Spinal cord (tissue), 10 donors: ENCODE measurements at places on chromosomes 7 and 10. TPM values are rescaled to one million over a fixed set of nuclear protein-coding genes. Genes with fewer than 3 reads are reported as not detected.

- peak; percentile 84 for DNase-seq
Measured at GRCh38 chr7:154871507-154871906, 131.4 kb downstream of the PAXIP1 start.

DNA sequence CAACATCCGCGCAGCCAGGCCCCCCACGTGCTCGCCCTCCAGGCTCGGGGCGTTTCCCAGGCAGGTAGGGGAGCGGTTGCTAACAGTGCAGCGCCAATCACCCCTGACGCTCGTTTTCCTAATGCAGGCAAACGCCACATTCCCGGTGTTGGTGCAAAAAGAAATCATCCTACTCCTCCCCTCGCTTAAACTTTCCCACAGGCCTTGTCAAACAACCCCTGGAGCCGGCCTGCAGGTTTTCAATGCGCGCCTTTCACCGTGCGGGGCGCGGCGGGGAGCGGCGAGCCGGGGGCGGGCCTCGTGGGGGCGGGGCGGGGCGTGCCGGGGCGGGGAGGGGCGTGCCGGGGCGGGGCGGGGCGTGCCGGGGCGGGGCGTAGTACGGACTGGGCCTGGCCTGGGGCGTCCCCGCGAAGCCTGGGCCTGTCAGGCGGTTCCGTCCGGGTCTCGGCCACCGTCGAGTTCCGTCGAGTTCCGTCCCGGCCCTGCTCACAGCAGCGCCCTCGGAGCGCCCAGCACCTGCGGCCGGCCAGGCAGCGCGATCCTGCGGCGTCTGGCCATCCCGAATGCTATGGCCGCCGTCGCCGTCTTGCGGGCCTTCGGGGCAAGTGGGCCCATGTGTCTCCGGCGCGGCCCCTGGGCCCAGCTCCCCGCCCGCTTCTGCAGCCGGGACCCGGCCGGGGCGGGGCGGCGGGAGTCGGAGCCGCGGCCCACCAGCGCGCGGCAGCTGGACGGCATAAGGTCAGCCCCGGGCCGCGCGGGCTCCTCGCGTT lies at the start of gene ECHDC3:
Gene ECHDC3 (plus strand): TSS at position 374 of the 770 bp plus-strand sequence. CDS start 195 bp downstream, at position 569.
- DNase-seq: no peak

- DNase-seq: no peak
Measured at GRCh38 chr7:65304175-65304574, 69.5 kb upstream of the ZNF92 start.

CFAP46 gene
- 14.3 TPM for total RNA-seq

FAM180A gene
- total RNA-seq: 0.61 TPM

CNNM2 gene
- total RNA-seq: 9.5 TPM
